Left forelimb (tissue), 1 donor: ENCODE measurements at places on chromosomes 2 and 18.

- peak; percentile 58 for DNase-seq
Observed at GRCh38 chr2:239607517-239608191, 206.8 kb upstream of the HDAC4 start.

- DNase-seq: no peak
Observed at GRCh38 chr2:220544049-220544448, 916.6 kb downstream of the SLC4A3 start.

- DNase-seq: no peak
Observed at GRCh38 chr2:102258386-102259074, 52.8 kb upstream of the IL1RL1 start.

GRCh38 chr2:172093416-172094293 lies 8.3 kb downstream of the DLX1 start:
- no peak for DNase-seq

- no peak for DNase-seq
Observed at GRCh38 chr2:207463433-207463832, 66.3 kb upstream of the CREB1 start.

GRCh38 chr2:100518801-100519200 lies 44.0 kb upstream of the PDCL3 start:
- DNase-seq: no peak

- DNase-seq: no peak
Observed at GRCh38 chr2:96927405-96928171, 57.7 kb upstream of the SEMA4C start.

DNA sequence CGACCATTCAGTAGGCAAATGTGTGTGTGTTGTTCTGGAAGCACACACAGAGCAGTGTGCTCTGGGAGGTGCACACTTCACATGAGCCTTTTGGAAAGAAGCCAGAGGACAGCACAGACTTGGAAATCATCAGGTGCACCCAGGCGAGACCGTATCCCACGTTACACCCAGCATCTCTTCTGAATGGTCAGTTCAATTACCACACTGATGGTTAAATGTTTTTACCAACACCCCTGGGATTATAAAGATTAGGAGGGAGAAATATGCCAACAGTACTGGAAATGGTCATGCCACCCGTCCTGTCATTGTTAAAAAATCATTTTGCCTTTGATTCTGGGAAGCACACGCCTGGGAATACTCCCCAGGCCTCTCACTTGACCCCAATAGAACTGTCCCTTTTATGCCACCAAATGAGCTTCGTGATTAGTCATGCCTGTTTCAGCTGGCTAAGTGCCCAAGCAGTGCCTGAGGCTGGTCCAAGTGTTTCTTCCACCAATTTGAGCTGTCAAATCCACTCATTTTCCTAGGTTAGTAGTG lies 183.7 kb downstream of the NRP2 start:
- DNase-seq: peak; percentile 26

DNA sequence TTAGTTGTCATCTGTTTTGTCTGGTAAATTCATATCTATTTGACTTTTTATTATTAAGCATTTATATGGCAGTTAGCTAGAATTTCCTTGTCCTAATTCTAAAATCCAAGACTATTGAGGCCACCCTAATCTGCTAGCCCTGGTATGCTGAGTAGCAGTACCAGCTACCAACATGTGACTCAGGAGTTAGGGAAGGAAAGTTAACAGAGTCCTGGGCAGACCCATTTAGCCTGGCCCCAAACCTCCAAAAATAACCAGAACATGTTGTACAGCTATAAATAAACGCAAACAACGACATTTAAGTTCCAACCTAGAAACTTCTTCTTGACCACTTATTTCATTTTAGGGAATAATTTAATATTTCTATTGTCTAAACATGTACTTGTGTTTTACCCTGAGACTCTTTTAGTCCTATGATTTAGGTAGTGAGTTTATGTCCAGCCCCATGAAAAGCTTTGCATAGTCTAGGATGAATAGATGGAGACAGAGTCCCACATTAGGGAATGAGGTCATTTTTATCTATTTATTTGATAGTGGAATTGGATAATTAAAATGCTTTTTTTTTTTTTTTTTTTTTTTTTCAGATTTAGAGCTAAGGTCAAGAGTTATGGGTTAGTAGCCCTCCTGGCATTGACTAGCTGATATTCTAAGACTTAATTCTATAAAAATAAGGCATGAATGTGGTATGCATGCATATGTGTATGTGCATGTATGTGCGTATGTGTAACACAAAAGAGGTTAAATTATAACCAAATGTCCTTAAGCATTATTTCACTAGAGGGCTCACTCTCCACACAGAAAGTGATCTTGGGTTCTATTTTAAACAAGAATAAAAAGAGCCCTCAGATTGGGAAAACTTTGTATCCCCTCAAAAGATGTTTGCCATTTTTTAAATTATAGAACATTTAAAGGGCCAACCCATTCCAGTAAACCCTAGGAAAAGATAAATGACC lies 160.1 kb upstream of the MAPRE2 start:
- DNase-seq: no peak

- DNase-seq: no peak
Observed at GRCh38 chr2:84022810-84023431, 436.2 kb downstream of the SUCLG1 start.

DNA sequence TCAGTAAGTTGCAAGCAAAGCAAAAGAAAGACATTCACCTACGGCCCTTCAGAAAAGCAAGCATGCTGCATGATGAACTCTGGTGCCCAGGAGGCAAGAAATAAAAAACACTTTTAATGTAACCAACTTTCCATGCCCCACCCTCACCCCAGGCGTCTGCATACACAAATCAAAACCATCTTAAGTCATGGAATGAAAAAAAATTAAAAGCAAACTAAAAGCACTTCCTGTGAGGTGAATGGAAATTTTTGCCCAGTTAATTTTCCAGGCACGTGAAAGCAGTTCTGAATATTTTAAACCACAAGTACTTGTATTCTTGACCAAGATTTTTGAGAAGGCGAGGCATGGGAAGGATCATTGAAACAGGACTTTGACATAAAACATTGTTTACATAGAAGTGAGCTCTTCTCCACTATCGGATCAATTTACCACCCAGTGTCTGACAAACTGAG lies 2.5 kb upstream of the ICOS start:
- no peak for DNase-seq
